ENCODE measurements at places on chromosomes 1 and 21. TPM values are rescaled to one million over a fixed set of nuclear protein-coding genes. Genes with fewer than 3 reads are reported as not detected.

Gene KCNJ9
- not detected for total RNA-seq

Gene XKR8
- 17.9 TPM for total RNA-seq

DNA sequence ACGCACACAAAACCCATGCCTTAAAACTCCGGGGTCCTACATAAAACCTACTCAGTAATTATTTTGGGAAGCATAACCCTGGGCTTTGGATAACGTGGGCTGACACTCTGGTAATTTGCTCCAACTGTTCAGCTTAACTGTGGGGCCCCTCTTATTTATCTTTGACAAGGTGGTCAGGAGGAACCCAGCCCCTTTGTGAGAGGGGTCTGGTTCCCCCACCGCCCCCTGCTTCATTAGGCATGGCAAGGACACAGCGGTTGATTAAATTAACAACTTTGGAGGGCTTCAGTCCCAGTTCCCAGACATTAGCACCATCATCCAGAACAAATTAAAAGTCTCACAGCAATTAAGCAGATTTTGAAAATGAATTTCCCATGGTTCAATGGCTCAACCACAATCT is 14.7 kb downstream of the WLS start:
- DNase-seq: no peak

DNA sequence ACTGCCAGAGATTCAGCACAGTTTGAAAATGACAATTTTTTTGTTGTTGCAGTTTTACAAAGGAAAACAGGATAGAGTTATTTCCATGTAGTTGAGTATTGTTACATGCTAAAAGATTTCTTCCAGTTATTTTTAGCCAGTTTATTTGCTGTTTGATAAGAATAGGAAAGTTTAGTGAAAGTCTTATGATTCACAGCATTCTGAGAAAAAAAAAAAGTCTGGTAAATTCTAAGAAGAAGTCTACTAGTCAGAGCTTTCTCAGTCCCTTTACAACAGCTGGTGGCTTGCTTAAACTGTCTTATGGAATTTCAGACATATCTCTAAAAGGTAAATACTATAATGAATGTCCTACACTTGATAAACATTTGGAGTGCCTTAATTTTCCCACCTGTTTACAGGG is 341.7 kb downstream of the DSCAM start:
- no peak for DNase-seq

DNA sequence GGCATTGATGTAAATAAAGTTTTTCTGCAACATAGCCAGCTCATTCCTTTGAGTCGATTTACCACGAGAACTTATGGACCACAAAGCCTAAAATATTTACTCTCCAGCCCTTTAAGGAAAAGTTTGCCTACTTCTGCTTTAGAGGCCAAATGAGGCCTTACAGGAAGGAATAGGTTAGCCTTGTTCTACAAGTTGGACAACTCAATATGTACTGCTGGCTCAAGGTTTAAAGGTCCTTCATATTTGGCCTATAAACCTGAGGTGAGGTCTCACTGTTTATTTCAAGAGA is 144.5 kb upstream of the DNAH14 start:
- DNase-seq: no peak

DNA sequence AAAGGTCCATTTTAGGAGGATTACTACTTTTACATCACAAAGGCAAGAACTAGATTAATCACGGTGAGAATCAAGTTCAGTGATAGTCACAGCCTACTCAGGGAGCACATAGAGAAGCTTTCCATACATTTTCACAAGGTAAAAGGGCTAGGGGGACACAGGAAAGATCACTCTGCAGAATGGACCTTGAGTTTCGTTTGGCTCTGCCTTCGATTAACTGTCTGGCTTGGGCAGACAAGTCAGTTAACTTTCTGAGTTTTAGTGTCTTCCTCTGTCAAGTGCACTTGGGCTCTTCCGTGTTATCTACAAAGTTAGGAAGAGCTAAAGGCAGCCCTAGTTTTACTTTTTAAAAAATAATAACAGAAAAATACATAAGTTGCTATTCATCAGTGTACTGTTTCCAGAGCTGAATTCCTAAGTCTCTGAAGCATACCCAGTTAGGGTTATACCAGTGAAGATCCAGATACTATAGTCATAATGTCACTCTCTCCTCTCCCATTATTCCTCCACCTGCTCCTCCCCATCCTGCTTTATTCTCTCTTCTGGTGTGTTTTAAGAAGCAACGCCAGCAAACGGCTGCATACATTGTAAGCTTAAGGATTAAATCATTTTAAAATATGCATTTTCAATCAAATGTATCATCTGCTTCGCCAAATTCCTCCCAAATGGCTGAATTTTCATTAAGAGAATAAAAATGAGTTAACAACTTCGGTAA is 1.7 kb downstream of the CEP170 start:
- no peak for DNase-seq
